ENCODE measurements at places on chromosomes 1 and 21. TPM values are rescaled to one million over a fixed set of nuclear protein-coding genes. Genes with fewer than 3 reads are reported as not detected.

KLHDC8A gene
- total RNA-seq, result 1.6 TPM

ATP6V1G3 gene
- not detected for total RNA-seq

FAM110D gene
- 0.37 TPM for total RNA-seq

CYP4A11 gene
- 0.53 TPM for total RNA-seq

ZCCHC17 gene
- total RNA-seq, result 40.6 TPM

BCAR3 gene
- 14.8 TPM for total RNA-seq

CD34 gene
- 0.18 TPM for total RNA-seq

GJB3 gene
- 0.48 TPM for total RNA-seq

SLC16A4 gene
- total RNA-seq, result 0.30 TPM

SPATA1 gene
- total RNA-seq, result not detected

ELF3 gene
- 13.7 TPM for total RNA-seq

CITED4 gene
- total RNA-seq, result 22.3 TPM

LRRC53 gene
- total RNA-seq, result not detected

CFHR4 gene
- total RNA-seq, result 0.42 TPM

SEMA4A gene
- total RNA-seq, result 8.7 TPM

IL23R gene
- total RNA-seq, result not detected

ARHGEF16 gene
- 15.5 TPM for total RNA-seq

FAM72D gene
- 12.9 TPM for total RNA-seq

SPRR2E gene
- total RNA-seq, result not detected

IVL gene
- not detected for total RNA-seq

S100A5 gene
- not detected for total RNA-seq

TAS1R3 gene
- 0.21 TPM for total RNA-seq

MNDA gene
- not detected for total RNA-seq

CD101 gene
- 1.3 TPM for total RNA-seq

C1orf141 gene
- total RNA-seq, result not detected

MATN1 gene
- 0.24 TPM for total RNA-seq

PDZK1 gene
- 0.57 TPM for total RNA-seq

PRRC2C gene
- total RNA-seq, result 236 TPM

DPT gene
- total RNA-seq, result 0.11 TPM

GUCA2A gene
- total RNA-seq, result not detected

TMIGD3 gene
- total RNA-seq, result not detected

PROX1 gene
- 3.8 TPM for total RNA-seq

DCDC2B gene
- total RNA-seq, result not detected

CCDC190 gene
- not detected for total RNA-seq

Measured in WTC11 (cell line).